ENCODE measurements at places on chromosomes 1 and 21. TPM values are rescaled to one million over a fixed set of nuclear protein-coding genes. Genes with fewer than 3 reads are reported as not detected.

Gene PFKFB2
- total RNA-seq = 17.8 TPM

Gene C1orf116
- total RNA-seq = 3.8 TPM

Gene C1QB
- total RNA-seq = not detected

Gene CLIC6
- 1.3 TPM for total RNA-seq

Gene SPRR2E
- total RNA-seq = not detected

Gene RGSL1
- not detected for total RNA-seq

Gene KLHDC8A
- total RNA-seq = 3.4 TPM

Gene CNR2
- total RNA-seq = not detected
